ENCODE measurements at places on chromosomes 12 and 14. TPM values are rescaled to one million over a fixed set of nuclear protein-coding genes. Genes with fewer than 3 reads are reported as not detected.

The GPRC5D gene
- 0.17 TPM for polyA plus RNA-seq

The UNC79 gene
- 4.3 TPM for polyA plus RNA-seq

The TOMM20L gene
- not detected for polyA plus RNA-seq

The KCNMB4 gene
- polyA plus RNA-seq, result 7.1 TPM

The MFAP5 gene
- 22.8 TPM for polyA plus RNA-seq

All from adrenal gland (tissue), 19 donors.